ENCODE measurements at places on chromosomes 2 and 18.

- DNase-seq: no peak
Observed at GRCh38 chr2:108960006-108960405, 29.0 kb downstream of the EDAR start.

- no peak for DNase-seq
Observed at GRCh38 chr2:1414121-1414520, 858 bp downstream of the TPO start.

DNA sequence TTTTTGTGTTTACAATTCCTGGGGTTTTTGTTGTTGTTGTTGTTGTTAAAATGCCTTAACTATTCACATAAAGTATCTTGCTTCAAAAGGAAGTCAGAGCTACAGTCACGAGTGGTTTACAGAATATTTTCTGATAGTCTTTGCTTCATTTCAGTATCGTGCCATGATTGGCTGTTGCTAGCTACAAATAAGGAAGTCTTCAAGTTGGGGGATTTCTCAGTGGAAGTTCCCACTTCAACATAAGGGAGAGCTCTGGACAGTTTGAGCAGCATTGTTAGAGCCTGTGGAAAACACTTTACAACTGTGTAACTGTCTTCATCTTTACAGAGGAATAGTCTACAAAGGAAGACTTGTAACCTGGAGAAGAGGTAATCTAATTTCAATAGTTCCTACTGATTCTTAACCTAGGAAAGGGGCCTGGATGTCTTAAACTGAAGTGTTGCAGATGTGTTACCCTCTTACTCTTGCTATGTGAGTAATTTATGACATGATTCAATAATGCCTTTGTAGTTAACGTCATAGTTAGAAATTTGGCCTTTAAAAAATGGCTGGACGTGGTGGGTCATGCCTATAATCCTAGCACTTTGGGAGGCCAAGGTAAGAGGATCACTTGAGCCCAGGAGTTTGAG lies 23.4 kb upstream of the TANK start:
- no peak for DNase-seq

DNA sequence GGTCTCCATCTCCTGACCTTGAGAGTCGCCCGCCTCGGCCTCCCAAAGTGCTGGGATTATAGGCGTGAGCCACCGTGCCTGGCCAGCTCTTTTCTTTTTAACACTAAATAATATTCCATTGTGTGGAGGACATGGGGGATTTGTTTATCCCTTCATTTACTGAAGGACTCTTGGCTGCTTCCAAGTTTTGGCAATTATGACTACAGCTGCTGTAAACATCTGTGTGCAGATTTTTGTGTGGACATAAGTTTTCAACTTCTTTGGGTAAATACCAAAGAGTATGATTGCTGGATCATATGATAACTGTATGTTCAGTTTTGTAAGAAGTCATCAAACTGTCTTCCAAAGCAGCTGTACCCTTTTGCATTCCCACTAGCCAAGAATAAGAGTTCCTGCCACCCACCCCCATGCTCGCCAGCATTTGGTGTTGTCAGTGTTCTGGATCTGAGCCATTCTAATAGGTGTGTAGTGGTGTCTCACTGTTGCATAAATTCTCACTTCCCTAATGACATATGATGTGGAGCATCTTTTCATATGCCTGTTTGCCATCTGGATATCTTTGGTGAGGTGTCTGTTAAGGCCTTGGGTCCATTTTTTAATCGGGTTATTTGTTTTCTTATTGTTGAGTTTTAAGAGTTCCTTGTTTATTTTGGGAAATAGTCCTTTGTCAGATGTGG lies 52.2 kb downstream of the TNFRSF11A start:
- DNase-seq: no peak

Measured in NCI-H2171 (cell line).